ENCODE measurements at places on chromosomes 11 and 22.

DNA sequence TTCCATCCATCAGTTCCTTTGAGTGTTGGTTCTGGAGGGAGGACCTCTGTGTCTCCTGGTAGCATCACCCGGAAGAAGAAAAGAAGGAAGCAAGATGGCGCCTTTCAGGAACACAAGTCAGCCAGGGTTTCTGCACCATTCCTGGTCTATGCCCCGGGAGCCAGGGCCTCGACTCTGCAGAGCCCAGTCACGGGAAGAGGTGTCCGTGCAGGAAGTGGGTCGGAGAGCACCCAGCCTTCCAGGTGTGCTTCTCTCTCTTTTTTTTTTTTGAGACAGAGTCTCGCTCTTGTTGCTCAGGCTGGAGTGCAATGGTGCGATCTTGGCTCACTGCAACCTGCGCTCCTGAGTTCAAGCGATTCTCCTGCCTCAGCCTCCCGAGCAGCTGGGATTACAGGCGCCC is 21.2 kb downstream of the MRPL21 start:
- DNase-seq: no peak

DNA sequence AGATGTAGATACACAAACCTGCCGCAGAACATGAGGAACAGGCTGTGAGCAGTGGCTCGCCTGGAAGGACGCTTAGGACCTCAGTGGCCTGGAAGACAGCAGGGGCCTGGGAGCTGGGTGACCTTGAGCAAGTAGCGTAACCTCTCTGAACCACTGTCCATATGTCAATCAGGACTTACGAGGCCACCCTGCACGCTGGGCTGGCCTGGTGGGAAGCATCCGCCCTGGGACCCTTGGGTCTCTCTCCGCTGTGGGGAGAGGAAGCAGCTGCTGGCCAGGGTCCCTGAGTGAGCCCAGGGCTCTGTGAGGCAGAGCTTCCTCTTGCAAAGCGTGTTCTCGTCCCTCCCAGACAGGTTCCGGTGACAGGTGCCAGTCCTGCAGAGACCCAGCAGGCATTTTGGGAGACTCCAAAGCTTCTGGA is 14.0 kb upstream of the EHD1 start:
- DNase-seq: no peak

DNA sequence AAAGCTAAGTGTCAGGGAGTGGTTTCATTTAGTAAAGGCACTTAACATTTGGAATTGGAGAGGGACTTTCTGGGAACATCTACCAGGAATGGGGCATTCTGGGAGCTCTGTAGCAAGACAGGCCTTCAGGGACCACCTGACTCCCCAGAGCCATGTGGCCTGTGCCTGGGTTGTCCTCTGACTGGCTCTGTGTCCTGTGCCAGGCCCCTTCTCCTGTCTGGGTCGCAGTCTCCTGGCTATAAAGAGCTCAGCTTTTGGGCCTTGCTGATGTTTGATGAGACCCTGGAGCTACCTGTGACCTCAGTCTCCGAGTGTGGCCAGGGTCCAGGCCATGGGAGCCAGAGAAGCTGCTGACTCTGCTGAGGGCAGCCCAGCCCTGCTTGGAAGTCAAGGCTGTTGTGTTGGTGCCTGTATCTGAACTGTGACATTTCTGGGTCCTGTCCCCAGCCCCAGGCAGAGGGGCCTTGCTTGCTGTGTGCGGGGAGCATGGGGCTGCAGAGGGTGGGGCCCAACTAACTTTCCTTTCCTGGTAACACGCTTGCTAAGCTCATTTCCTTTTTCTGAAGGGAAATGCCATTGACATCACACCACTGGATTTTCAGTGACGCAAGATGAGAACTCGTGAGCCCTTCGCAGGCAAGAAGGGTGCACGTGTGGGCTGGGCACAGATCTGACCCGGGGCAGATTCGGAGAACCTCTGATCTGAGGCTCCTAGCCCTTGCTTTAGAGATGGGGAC is 41.3 kb downstream of the LRRC32 start:
- no peak for DNase-seq

GRCh38 chr11:19987331-19987801 is 172.9 kb downstream of the DBX1 start:
- DNase-seq: no peak

DNA sequence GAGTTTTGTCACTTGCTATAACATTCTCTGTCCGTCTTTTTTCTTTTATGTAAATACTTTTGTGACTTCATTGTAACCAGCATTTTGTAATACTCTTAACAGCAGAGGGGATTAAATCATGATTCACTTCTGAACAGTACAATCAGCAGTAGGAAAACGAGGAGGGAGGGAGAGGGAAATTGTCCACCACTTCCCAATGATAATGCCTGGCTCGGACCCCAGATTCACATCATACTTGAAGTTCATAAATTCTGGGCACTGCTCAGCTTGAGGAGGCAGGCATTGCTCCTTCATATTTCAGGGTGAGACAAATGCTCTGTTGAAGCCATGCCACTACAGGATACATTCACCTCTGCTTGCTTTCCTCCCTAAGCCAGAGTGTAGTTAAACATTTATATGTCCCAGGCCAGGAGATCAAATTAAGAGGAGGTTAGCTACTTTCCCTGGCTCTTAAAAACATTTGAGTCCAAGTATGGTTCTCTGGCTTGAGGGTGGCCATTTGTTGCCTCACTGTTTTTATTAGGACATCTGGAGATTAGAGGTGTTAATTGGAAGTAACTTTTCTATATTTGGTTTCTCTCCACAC is 129.0 kb upstream of the LDLRAD3 start:
- peak; percentile 40 for DNase-seq

- DNase-seq: no peak
These were observed 30.9 kb downstream of the ART5 start for GRCh38 chr11:3610846-3611245.

GRCh38 chr22:44616461-44616860 is 85.5 kb upstream of the PRR5 start:
- DNase-seq: no peak

DNA sequence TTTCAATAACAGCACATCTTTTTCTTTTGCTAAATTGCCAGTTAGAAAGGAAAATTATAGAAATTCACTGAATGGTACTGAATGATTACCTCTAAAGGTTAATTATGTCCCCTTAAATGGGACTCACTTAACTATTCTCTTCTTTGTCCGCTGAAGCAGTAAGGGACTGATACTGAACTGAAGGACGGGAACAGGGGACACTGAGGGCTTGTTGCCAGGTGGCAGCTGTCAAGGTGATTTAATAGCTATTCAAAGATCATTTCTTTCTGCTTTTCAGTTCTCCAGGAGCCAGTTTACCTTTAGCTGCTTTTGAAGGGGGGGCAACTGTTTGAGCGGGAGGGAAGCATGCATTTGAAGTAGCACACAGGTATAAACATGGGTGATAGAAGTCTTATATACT is 325.4 kb upstream of the CCDC90B start:
- no peak for DNase-seq

GRCh38 chr11:96199563-96200025 is 143.4 kb downstream of the MAML2 start:
- DNase-seq: no peak

GRCh38 chr22:44485494-44485893 is 12.5 kb downstream of the RTL6 start:
- no peak for DNase-seq

DNA sequence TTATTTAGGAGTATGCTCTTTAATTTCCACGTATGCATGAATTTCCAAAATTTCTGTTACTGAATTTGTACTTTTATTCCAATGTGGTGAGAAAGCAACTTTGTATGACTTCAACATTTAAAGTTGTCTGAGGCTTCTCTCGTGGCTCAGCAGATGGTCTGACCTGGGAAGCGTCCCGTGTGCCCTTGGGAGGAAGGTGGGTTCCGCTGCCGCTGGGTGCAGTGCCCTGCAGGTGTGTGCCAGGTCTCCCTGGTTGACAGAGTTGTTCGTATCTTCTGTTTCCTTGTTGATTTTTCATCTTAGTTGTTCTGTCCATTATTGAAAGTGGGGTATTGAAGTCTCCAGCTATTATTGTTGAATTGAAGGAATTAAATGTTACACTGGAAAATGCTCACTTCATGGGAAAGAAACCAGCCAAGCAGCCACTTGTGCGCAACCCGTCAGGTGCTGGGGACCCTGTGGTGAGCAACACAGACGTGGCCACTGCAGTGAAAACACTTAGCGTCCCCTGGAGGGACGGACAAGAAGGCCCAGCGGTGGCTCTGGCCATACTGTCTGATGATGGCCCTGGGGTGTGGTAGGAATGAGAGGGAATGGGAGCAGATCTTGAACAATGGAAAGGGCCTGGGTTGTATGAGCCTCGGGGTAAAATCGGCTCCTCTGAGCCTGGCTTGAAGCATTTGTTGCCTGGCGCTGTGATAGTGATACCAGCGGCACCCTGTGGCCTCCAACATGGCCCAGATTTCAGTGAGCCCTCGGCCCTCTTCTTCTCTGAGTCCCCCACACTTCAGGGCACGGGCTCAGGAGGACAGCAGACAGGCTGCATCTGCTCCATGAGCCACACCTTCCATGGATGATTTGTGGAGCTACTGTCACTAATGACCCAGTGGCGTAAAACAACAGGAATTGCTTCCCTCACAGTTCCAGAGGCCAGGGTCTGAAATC is 31.5 kb upstream of the KRTAP5-7 start:
- no peak for DNase-seq

DNA sequence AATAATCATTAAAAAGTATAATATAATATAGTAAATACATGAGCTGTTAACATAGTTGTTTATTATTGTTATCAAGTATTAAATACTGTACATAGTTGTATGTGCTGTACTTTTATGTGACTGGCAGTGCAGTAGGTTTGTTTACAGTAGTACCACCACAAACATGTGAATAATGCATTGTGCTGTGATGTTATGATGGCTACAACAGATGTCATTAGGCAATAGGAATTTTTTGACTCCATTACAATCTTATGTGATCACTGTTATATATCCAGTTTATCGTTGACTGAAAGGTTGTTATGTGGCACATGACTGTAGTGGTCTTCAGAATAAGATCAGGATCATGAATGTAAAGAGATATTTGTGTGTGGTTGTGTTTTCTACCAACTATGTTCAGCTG is 577.8 kb downstream of the JRKL start:
- DNase-seq: no peak

DNA sequence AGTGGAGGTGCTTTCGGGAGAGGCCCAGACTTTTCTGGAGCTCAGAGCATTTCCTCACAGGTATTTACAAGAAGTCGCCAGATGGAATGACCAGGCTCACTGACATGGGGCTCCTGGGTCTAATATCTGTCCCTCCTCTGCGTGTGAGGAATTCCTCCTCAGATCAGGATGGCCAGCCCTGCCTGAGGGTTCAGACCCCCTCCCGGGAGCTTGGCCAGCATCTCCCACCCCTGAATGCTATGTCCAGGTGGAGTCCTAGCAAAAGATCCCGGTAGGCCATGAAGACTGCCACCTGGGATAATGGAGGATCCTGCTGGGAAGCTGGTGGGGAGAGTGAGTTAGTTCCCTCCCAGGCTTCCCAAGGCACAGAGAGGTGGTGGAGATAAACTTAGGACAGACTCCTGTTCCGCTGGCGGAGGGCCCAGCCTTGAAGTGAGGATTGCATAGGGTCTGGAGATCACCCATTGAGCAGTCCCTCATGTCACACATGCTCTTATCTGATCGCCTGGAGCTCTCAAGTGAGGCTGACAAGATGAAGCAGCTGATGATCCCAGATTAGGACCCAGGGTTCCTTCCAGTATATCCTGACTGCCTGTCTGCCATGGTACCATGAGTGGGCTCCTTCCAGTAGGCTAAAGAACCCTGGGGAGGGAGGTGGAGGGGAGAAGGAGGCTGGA is 5.7 kb downstream of the OAF start:
- DNase-seq: no peak

- no peak for DNase-seq
These were observed 148.3 kb downstream of the CEP164 start for GRCh38 chr11:117475716-117476530.

DNA sequence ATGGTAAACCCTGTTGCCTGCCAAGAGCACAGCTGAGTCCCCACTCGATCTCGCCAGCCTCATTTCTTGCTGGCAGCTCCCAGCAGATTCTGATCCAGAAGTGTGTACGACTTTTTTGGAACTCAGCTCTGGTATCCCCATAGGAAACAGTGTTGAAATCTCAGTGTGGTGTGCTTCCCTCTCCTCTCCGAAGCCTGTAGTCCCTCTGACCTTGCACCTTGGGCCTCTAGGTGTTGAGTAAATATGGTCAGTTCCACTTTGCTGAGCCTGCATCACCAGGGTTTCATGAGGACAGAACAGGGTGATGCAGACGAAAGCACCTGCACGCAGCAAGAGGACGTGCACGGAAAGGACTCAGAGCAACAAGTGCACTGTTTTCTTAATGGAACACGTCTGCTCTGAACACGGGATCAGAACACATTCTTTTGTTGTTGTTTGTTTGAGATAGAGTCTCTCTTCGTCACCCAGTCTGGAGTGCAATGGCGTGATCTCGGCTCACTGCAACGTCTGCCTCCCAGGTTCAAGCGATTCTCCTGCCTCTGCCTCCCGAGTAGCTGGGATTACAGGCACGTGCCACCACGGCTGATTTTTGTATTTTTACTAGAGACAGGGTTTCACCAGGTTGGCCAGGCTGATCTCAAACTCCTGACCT is 3.8 kb upstream of the CPT1A start:
- peak; percentile 40 for DNase-seq

DNA sequence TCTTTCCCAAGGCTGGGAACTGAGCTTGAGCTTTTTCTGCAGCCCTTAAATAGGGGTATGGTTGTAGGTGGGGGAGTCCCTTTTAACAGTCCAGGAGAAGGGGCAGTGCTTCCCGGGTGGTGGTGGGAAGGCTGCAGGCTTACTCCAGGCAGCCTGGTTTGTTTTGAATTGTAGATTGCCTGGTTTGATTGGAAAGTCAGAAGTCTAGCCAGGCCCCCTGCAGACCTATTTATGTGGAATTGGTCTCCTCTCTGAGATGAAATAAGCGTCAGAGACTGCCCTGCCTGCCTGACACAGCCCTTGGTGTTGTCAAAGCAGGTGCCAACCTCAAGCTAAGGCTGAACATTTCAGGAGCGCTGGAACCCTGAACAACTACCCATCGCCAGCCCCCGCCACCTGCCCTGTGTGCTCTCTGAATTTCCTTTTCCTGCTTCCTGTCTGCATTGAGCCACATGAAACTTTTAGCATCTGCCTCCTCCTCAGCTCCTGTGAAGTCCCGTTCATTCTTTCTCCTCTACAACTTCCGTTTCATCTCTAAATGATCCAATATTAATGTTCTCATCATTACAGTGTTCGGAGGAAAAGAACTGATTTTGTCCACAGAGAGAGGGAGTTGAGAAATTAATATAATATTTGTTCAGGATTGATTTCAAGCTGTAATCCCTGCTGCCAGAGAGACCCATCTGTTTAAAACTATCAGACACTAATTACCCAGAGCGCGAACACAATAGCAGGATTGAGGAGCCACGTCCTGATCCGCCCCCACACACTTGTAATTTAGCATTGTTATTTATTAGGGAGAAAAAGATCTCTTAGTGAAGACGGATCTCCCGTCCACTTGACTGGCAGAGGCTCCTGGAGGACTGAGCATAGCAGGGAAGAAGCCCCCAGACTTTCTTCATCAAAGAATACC is 136.5 kb downstream of the TRIM29 start:
- DNase-seq: no peak
